ENCODE measurements at places on chromosomes 3 and 15.

DNA sequence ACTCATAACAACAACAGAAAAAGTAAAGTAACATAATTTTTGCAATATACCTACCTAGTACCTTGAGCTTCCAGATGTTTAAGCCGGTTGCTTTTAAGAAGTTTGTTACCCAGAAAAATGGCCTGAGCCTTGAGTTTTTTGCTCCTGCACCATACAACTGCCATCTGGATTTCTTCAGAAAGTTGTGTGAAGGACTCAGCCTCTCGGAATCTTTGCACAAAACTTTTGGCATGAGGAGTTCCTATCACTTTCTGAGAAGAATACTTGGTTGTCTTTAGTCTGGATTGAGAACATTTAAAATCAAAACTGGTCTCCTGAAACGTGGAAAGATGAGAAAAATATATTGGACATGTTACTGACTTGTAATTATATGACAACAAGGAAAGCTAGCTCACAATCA is 17.3 kb downstream of the GTPBP8 start:
- DNase-seq = no peak

DNA sequence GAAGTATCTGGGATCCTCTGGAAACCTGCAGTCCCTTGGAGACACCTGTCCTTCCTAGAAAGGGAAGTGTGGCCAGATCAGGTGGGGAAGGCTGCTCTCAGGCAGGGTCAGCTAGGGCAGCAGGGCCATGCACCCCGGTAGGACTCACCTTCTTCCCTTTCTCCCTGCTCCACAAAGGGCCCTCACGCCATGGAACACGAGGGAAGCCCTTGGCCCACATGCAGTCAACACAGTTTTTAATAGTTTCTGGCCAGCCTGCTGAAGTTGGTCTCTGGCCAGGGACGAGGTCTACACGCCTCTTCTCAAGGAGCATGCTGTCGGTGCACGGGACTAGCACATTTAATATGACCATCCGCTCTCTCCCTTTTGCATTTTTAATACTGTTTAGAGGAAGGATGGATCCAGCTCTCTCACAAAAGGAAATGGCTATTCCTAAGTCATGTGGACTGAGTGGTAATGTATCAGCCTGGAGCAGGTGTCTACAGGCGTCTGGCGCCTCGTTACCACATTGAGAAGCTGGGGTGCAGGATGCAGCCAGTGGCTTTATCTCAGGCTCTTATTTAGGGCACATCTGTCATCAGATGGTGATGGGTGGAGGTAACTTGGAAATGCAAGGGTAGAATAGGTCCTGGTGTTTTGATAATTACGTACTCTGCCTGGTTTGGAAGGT is 153.9 kb downstream of the KLF13 start:
- DNase-seq = no peak

DNA sequence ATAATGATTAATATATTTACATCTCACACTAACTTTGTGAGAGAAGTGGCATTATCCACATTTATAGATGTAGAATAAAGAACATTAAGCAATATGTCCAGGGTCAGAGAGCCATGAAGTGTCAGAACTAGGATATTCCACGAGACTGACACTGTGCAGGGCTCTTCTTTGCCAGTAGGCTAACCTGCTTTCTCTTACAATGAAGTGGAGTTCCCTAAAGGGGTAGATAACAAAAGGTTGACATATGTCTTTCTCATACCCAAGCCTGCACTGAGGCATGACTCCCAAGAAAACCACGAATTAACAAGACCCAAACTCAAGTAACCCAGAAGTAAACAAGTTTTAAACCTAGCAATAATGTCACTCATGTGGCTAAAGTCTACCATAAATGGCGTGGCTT is 191.5 kb upstream of the SLC2A2 start:
- no peak for DNase-seq

GRCh38 chr3:32138545-32139104 is 32.2 kb downstream of the GPD1L start:
- DNase-seq = no peak

DNA sequence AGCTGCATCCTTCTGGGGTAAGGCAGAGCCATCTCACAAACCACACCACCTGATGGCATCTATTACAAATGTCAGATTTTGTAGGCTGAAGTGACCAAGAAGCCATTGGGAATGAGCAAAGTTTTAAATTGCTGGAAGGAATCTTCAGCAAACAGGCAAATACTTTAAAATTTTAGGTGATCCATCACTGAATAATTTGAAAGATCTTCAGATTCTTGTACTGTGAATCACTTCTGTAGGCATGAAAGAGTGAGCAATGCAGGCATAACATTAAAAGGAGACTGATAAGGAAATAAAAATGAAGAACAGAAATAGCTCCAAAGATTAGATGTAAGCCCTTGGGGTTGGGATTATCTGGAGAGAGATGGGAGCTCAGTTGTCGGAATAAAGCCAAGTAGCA is 36.0 kb upstream of the ALDH1L1 start:
- DNase-seq = no peak

DNA sequence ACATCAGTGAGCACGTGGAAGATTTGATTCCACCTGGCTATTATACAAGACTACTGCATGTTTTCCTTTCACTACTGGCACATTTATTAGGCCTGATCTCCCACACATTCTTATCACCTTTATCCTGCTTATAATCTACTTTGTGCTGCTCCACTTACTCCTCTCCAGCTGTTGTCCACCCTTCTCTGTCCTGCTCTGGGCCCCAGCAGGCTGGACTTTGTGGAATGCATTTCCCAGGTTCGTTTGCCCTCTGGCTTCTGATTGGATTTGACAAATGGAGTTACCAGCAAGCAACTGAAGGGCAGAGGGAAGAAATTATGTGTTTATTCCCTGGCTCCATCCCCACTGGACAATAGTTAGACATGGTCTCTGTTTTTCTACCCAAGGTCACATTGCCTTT is 75.5 kb downstream of the DCLK3 start:
- no peak for DNase-seq

GRCh38 chr15:61404567-61404966 is 175.5 kb upstream of the RORA start:
- DNase-seq = no peak

GRCh38 chr15:49857496-49858475 is 236.9 kb downstream of the DTWD1 start:
- DNase-seq = no peak
